ENCODE measurements at places on chromosomes 2 and 18.

GRCh38 chr2:227415538-227416424 is 28.0 kb upstream of the SCYGR1 start:
- DNase-seq, result no peak

GRCh38 chr2:178834086-178834485 is 26.9 kb upstream of the TTN start:
- no peak for DNase-seq

DNA sequence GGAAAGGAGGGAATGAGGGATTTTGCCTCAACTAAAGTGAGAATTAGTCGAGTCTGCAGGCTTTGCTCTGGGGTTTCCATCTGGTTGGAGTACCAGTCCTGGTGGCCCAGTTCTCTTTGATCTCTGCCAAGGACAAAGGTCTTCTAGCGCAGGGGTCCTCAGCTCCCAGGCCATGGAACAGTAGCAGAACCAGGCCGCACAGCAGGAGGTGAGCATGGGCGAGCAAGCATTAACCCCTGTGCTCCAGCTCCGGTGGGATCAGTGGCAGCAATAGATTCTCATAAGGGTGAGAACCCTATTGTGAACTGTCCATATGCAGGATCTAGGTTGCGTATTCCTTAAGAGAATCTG is 23.9 kb downstream of the MTHFD2 start:
- DNase-seq, result no peak

- no peak for DNase-seq
These were observed 29.3 kb downstream of the COX7A2L start for GRCh38 chr2:42331569-42332284.

DNA sequence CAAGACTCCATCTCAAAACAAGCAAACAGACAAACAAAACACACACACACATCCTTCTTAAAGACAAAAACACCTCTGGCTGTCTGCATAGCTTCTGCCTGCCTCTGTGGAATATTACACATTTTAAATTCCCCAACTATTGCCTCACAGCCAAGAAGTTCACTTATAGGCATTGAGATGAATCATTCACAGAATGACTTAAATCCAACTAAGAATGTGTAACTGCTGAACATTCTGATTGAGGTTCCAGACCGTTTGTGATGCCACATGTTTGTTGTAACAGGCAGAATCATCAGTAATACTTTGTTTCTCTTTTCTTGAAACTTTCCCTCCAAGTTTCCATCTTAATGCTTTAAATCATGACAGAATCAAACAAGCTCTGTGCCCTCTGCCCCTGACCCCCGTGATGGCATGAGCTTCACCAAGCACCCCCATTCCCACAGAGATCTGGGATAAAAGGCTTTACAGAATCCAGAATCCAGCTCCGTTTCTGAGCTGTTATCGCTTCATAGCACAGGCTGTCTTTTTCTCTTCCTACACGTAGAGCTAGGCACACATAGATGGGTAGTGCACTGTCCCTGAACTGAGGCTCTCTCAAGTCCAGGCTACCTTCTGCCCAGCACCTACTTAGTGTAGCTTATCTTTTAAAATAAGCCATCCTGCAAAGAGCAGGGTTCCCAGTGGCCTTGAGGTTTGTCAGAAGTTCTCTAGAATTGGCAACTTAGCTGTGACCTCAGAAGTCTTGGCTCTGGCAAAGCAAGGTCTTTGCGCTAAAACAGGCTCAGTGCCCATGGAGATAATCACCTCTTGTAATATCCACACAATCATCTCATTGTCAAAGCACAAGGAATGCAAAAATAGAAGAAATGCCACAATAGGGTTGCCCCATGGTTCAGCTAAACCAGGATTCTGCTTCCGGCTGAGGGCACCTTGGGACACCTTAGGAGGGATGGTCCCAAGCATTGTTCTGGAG is 32.9 kb downstream of the EPAS1 start:
- peak; percentile 87 for DNase-seq

- no peak for DNase-seq
These were observed 31.0 kb downstream of the CYBRD1 start for GRCh38 chr2:171553236-171553635.

DNA sequence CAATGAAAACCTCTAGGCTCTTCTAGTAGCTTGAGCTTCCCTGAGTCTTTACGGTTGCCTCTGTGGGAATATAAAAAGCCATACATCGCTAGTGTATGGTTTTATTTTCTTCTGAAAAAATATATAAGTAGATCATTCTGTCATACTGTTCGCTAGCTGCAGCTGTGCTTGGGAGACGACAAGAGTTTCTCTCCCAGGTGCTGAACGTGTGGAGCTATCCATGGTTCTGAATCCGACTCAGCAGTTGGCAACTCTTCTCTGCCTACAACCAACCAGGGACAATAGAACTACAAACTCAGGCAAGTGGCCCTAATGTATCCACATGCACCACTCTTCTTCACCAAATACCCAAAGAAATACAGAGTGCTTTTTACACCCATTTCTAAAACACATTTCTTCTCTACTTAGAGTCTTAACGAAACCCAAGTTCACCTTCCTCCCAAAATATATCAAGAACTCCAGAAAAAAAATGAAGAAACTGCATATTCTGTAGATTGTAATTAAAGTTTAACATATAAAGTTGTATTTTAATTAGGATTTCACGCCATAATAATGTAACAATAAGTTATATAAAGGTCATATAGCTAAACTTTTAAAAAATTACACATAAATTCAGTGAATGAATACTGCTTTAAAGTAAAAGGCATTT is 2.2 kb upstream of the KCNH7 start:
- peak; percentile 13 for DNase-seq

GRCh38 chr2:134713176-134713575 is 5.6 kb downstream of the TMEM163 start:
- DNase-seq, result no peak

- DNase-seq, result no peak
These were observed 138.6 kb upstream of the ZC3H15 start for GRCh38 chr2:186347472-186347871.

DNA sequence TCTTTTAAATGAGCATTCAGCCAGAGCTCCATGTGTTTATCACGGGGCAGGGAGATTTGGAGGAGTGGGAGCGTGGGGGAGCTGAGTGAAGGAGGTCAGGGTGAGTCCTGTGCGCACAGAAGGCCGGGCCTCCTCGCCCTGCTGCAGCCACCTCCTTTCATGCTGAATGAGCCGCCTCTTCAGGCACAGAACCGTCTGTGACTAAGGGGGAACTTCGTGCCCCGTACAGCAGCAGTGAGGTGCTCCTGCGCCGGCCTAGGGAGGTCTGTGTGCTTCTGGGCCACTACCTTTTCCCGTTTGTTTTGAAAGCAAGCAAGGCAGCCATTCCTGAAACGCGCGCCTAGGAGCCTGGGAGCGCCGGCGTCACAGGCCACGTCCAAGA is 27.1 kb upstream of the ZNF516 start:
- DNase-seq, result no peak

- no peak for DNase-seq
These were observed 159.5 kb downstream of the HNMT start for GRCh38 chr2:138123741-138124140.

DNA sequence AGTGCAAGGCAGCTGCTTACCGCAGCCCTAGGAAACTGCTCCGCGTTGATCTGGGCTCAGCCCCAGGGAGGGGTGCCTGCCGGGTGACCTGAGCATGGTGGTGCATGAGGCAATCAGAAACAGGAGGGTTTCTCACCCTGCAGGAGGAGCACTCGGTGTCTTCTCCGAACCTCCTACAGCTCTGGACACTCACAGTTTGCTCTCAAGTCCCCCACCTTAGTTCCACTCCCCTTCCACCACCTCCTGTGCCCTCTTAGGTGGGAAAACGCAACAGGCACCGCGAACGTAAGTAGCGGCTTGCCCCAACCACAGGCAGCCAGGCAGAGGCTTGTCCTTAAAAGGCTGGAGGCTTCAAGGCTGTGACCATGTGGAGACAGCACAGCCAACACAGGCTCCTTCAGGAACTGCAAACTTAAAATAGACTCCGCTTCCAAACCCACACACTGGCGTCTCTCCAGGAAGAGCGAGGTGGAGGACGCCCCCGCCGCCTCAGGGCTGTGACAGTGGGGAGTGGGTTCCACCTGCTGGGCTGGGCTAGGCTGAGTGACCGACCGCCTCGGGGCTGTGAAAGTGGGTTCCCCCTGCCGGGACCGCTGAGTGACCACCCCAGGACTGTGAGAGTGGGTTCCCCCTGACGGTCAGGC is 71.6 kb downstream of the NDUFA10 start:
- no peak for DNase-seq

- DNase-seq, result no peak
These were observed 146.4 kb downstream of the RAB3GAP1 start for GRCh38 chr2:135198481-135198880.

GRCh38 chr2:43019536-43020183 is 206.7 kb downstream of the ZFP36L2 start:
- no peak for DNase-seq

DNA sequence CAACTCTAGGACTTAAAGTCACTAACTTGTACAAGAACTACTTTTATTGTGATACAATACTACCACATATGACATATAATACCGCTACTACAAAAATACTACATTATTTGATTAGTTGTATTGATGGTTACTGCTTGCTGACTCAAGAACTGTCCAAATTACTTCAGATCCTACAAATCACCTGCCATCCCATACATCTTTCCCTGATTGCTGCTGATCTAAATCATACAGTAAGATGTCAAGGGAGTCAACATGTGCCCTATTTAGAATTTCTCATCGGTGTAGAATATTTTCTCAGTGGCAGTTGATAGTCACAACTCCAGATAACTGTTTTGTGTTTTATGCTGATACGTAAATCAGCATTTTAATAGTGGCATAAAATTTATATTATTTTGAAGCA is 161.0 kb upstream of the DSEL start:
- no peak for DNase-seq

DNA sequence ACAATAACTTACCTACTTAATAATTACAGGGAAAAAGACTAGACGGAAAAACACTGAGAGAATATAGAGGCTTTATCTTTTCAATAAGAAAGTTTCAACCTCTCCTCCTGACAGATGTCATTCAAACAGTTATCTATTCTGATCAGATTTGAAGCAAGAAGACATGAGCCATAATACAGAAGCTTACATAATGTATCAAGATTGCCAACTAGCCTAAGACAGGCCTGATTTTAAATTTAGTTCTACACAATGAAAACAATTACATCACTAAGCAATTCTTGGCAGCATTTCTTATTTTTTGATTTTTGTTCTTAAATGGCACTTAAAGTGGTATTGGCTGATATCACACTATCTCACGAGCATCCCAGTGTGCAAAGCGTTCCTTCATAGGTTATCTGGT is 41.6 kb downstream of the GPR155 start:
- DNase-seq, result no peak

DNA sequence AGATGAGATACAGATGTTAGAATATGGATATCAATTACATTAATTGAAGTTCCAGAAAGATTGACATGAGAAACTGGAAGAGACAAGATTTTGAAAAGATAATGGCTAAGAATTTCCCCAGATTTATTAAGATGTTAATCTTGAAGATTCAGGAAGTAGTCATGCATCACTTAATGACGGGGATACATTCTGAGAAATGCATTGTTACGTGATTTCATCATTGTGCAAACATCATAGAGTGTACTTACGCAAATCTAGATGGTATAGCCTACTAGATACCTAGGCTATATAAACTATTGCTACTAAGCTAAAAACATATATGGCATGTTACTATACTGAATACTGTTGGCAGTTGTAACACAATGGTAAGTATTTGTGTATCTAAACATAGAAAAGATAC is 6.8 kb upstream of the CHMP3 start:
- DNase-seq, result no peak

GRCh38 chr2:237471438-237472186 is 15.4 kb upstream of the MLPH start:
- DNase-seq, result no peak

DNA sequence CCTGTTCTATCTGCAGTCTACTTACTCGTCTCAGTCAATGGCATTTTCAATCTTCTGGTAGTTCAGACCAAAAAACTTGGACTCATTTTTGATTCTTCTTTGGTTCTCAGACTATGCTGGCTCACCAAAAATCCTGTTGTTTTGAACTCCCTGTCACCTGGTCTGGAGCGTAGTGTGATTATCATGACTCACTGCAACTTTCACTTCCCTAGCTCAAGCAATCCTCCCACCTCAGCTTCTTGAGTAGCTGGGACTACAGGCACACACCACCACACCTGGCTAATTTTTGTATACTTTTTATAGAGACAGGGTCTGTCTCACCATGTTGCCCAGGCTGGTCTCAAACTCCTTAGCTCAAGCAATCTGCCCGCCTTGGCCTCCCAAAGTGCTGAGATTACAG is 163.3 kb upstream of the CDH7 start:
- no peak for DNase-seq

GRCh38 chr2:62744603-62745002 is 39.1 kb downstream of the EHBP1 start:
- DNase-seq, result no peak

DNA sequence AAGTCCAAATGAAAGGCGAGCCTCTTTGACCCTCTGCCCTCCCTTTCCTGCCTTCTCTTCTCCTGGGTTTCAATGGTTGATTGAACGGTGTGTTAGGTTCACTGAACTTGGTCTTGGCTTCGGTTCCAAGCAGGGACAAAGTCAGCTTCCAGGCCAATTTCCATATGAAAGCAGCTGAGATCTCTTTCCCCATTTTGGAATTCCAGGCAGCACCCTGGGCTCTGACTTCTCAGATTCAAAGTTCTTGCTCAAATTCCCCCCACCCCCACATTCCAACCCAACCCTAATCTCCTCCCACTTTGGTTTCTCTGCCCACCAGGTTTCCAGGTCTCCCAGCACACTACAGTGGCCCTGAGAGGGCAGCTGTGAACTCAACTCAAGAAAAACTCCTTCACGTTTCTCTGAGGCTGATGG is 231.0 kb downstream of the INSIG2 start:
- no peak for DNase-seq

- no peak for DNase-seq
These were observed 423.5 kb upstream of the ZEB2 start for GRCh38 chr2:144943293-144943941.

DNA sequence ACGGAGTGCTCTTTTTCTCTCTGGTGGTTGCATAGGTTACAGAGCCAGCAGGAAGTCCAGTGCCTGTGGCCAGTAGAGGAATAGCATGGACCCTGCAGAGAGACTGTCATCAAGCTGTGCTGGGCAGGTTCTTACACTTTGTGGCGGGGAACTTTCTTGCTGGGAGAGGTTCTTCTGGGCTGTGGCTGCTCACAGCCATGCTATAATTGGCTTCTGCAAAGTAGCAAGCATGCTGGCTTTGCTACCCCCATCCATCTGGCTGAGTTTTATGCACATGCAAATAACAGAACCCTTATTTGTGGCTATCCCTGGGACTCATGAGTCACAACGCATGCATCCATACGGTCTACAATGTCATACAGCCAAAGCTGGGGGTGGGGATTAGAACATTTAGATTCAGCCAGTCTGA is 68.9 kb downstream of the PLCL1 start:
- DNase-seq, result peak; percentile 76

- no peak for DNase-seq
These were observed 67.6 kb downstream of the ARL4C start for GRCh38 chr2:234429265-234429664.

- no peak for DNase-seq
These were observed 90.8 kb downstream of the HS6ST1 start for GRCh38 chr2:128227862-128228261.

GRCh38 chr2:24813691-24814137 is 20.5 kb downstream of the CENPO start:
- DNase-seq, result no peak
